ENCODE measurements at places on chromosomes 3 and 15. TPM values are rescaled to one million over a fixed set of nuclear protein-coding genes. Genes with fewer than 3 reads are reported as not detected.

- H3K4me3 ChIP-seq, result peak overlapping the region; percentile 95
- no peaks in the 10 kb centered on the region for H3K4me1 ChIP-seq
- H3K27me3 ChIP-seq, result no peaks in the 10 kb centered on the region
- H3K27ac ChIP-seq, result peak overlapping the region; percentile 85
- H3K36me3 ChIP-seq, result no peaks in the 10 kb centered on the region
These were observed 401 bp downstream of the RAMAC start for GRCh38 chr15:82986442-82986780.

GRCh38 chr3:117355566-117355965 is 646.0 kb downstream of the TUSC7 start:
- no peaks in the 10 kb centered on the region for H3K36me3 ChIP-seq
- no peak overlapping the region for H3K27ac ChIP-seq
- H3K27me3 ChIP-seq, result no peaks in the 10 kb centered on the region

DNA sequence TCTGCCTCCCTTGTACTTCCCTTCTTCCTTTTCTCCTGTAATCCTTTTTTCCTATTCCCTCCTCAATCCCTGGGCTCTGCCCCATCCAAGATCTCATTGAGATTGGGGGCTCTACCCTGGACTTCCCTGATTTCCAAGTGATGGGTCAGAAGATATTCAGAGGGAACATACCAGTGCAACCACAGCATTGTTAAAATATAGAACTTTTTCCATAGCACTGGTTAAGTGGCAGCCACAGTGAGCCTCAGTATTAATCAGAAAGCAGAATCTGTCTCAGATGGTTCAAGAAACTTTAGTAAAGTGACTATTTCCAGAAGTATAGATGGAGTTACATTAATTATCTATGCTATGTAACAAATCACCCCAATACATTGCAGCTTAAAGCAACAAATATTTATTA is 18.7 kb upstream of the SCN10A start:
- H3K36me3 ChIP-seq, result no peaks in the 10 kb centered on the region
- H3K27ac ChIP-seq, result no peak overlapping the region
- H3K27me3 ChIP-seq, result no peaks in the 10 kb centered on the region
- no peak for DNase-seq
- H3K4me3 ChIP-seq, result no peak overlapping the region

- H3K4me1 ChIP-seq, result no peaks in the 10 kb centered on the region
- H3K4me3 ChIP-seq, result no peak overlapping the region
- DNase-seq, result no peak
- H3K27me3 ChIP-seq, result no peaks in the 10 kb centered on the region
These were observed 107.0 kb downstream of the IGF2BP2 start for GRCh38 chr3:185717627-185718402.

DNA sequence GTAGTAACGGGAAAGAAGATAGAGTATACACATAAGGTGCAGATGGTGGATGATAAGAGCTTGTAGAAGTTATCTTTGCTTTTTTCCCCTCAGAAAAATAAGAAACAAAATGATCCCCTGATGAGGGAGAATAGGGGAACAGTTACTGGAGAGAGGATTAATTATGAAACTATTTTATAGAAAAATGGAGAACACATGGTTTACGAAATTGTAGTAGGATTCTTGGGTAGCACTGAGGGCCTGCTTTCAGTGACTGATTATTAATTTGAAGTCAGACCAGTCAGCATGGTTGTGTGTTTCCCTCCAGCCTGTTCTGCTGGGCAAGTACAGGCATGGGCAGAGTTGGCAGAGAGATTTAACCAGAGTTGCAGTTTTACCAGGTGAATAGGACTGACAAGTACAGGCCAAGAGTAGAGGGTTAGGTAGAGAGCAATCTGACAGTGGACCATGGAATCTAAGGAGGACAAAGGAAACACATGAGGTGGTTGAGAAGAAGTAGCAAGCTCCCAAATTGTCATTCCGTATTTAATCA is 5.9 kb downstream of the SLC49A4 start:
- no peak overlapping the region for H3K4me3 ChIP-seq
- H3K27ac ChIP-seq, result no peak overlapping the region
- no peaks in the 10 kb centered on the region for H3K36me3 ChIP-seq
- DNase-seq, result no peak
- no peaks in the 10 kb centered on the region for H3K27me3 ChIP-seq

DNA sequence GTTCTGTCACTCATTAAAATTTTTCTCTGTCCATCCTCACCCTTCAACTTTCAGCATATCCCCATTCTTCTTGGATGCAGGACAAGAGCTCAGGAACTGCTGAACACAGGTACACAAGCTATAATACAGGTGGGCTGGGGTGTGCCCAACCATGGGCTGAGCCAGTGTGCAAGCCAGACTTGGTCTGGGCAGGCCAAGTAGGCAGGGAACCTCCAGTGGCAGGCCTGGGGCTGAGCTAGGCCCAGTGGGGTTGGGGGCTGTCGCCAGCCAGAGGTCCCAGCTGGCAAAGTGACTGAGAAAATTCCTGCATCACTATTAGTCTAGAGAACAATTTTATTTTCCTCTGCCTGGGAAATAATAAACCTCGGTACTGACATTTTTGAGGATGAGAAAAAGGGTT is 202.9 kb downstream of the LRRC3B start:
- DNase-seq, result no peak
- H3K27ac ChIP-seq, result no peak overlapping the region
- no peak overlapping the region for H3K4me3 ChIP-seq
- H3K4me1 ChIP-seq, result no peaks in the 10 kb centered on the region
- no peaks in the 10 kb centered on the region for H3K36me3 ChIP-seq

DNA sequence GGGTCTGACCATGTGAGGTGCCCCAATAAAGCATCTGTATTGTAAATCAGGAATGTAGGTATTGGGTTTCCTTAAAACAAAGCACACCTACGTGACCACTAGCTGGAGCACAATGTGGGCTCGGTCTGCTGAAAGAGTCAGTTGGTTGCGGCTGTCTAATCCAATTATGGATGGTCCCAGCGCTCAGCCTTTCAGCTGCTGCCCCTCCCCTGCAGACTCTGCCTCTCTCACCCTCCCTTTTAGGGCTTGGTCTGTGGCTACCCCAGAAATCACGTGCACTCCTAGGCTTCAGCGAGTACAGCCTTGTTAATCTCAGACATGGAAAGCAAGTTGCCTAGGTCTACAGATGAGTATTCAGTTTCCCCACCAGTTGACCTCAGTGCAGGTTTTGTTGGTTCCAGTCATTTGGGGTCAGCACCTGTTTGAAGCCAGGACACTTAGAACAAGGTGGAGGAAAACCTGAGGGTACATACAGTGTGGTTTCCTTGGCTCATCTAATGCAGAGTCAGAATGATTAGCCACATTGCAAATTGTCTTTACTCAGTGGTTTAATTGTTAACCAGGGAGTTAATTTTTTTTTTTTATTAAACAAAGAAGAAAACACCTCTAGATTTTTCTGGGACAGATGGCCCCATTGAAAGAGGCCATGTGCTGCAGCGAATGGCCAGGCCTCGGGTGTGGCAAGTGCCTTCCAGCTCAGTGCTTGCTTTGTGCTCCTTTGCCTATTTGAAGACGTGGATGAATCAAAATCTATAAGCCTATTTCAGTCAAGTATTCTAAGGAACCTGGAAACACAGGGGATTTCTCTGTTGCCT is 137.7 kb downstream of the IGF1R start:
- H3K36me3 ChIP-seq, result no peaks in the 10 kb centered on the region
- no peaks in the 10 kb centered on the region for H3K4me1 ChIP-seq
- no peaks in the 10 kb centered on the region for H3K27me3 ChIP-seq
- no peak overlapping the region for H3K4me3 ChIP-seq

DNA sequence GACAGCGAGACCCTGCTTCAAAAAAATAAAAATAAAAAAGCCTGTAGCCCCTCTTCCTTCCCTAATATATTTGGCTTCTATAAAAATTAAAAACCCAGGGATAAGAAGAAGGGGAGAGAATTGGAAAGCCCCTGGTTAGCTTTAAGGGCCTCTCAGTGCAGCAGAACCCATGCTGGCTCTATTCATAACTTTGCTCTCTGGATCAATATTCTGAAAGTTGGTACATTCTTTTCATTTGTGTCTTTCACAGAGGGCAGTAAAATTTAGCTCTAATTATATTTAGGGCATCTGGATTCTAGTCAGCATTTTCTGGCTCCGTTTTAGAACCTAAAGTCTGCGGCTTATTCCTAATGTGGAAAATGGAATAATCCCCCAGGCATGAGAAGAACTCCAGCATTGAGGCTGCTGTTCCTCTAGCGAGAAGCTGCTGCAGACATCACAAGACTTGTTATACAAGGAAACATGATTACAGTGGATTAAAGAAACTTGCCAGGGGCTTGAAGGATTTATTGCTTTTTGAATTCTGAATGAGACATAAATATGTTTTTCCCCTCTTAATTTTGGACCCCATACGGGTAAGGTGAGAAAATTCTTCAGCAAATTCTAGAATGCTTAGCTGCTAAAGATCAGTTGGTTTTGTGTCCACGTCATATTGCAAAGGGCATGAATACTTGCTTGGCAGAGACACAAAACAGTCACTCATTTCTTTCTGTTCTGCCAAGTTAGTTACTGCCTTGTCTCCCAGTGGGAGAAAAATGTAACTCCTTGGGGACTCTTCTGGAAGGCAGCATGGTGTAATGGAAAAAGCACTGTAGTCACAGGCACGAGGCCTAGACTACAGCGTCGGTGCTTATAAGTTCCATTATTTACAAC is 177.7 kb downstream of the VGLL4 start:
- H3K27me3 ChIP-seq, result no peaks in the 10 kb centered on the region
- no peak overlapping the region for H3K4me3 ChIP-seq
- no peak for DNase-seq
- no peaks in the 10 kb centered on the region for H3K36me3 ChIP-seq

DNA sequence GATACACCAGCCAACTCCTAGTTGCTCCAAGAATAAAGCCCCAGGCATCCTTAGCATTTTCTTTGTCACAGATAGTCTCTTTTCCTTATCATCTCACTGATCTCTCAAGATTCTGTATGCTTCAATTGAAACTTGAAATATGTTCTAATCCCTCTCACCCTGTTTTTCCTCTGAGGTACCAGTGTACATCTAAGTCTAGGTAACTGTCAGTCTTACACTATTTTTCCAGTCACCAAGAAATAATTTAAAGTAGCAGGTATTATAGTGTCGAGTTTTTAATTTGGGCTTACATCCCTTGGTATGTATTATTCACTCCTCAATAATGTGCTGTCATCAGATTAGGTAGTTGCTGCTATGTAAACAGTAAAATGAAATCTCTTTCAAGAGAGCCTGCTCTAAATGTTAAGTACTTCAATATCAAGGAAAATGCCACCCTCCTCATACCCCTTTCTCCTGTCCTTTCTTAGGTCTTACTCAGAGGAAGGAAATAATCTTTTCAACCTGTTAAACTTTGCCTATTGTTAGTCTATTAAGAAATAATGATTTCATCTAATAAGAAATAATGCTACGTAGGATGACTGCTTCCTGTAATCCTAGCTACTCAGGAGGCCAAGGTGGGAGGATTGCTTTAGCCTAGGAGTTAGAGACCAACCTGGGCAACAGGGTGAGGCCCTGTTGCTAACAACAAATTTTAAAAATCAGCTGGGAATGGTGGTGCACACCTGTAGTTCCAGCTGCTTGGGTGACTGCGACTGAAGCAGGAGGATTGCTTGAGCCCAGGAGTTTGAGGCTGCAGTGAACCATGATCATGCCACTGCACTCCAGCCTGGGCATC is 39.8 kb downstream of the TSC22D2 start:
- no peaks in the 10 kb centered on the region for H3K4me1 ChIP-seq
- H3K36me3 ChIP-seq, result no peaks in the 10 kb centered on the region
- H3K27me3 ChIP-seq, result no peaks in the 10 kb centered on the region
- H3K27ac ChIP-seq, result no peak overlapping the region
- no peak for DNase-seq

- no peak overlapping the region for H3K27ac ChIP-seq
- no peaks in the 10 kb centered on the region for H3K27me3 ChIP-seq
- H3K36me3 ChIP-seq, result no peaks in the 10 kb centered on the region
- DNase-seq, result no peak
These were observed 96.7 kb upstream of the PLXNA1 start for GRCh38 chr3:126886217-126886616.

GRCh38 chr3:64863226-64864212 is 175.7 kb upstream of the ADAMTS9 start:
- no peaks in the 10 kb centered on the region for H3K36me3 ChIP-seq
- no peaks in the 10 kb centered on the region for H3K4me1 ChIP-seq

- H3K4me1 ChIP-seq, result no peaks in the 10 kb centered on the region
- H3K27ac ChIP-seq, result no peak overlapping the region
- H3K4me3 ChIP-seq, result no peak overlapping the region
- no peak for DNase-seq
These were observed 27.9 kb downstream of the SEMA7A start for GRCh38 chr15:74405823-74406222.

DNA sequence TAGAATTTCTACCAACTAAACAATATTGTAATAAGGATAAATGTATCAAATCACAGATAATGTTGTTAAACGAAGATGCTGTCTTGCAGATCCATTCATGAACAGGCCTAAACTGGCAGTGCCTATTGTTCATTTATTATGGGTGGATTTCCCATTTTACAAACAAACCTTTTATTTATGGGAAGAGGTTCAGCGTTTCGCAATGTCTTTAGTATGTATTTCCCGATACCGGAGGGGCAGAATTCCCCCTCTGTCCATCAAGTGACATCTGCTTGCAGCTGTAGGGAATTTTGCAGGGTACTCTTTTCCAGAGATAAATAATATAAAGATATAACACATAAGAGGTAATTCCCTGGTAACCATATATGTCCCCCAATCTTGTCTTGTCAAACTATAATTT is 5.7 kb downstream of the CEP19 start:
- H3K36me3 ChIP-seq, result no peaks in the 10 kb centered on the region
- no peak overlapping the region for H3K4me3 ChIP-seq
- no peaks in the 10 kb centered on the region for H3K4me1 ChIP-seq
- H3K27ac ChIP-seq, result no peak overlapping the region

GRCh38 chr15:45654749-45655148 is 19.9 kb downstream of the SQOR start:
- no peak overlapping the region for H3K4me3 ChIP-seq
- no peaks in the 10 kb centered on the region for H3K27me3 ChIP-seq
- no peak for DNase-seq
- H3K27ac ChIP-seq, result no peak overlapping the region
- H3K4me1 ChIP-seq, result no peaks in the 10 kb centered on the region

DNA sequence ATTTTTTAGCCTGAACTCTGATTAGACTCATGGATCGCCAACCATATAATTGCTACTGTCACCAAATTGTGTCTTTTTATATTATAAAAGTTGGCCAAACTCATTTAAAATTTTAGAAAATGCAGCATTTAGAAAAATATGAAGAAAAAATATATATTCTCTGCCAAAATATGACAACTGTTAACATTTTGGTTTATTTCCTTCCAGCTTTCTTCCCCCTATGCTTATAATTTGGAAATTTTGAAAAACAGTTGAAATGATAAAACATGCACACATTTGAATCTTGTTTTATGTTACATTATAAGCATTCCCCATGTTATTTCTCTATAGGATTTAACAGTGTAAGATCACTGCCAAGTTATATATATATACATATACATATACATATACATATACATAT is 1112.8 kb downstream of the TUSC7 start:
- no peak overlapping the region for H3K27ac ChIP-seq
- no peaks in the 10 kb centered on the region for H3K4me1 ChIP-seq
- no peak for DNase-seq
- no peaks in the 10 kb centered on the region for H3K36me3 ChIP-seq
- H3K4me3 ChIP-seq, result no peak overlapping the region

- H3K27ac ChIP-seq, result no peak overlapping the region
- no peaks in the 10 kb centered on the region for H3K4me1 ChIP-seq
- H3K4me3 ChIP-seq, result no peak overlapping the region
- no peak for DNase-seq
These were observed 41.8 kb upstream of the ALCAM start for GRCh38 chr3:105324951-105325350.

Gene CFAP100
- not detected for total RNA-seq

Gene SLC25A26
- 25.6 TPM for total RNA-seq

Gene TMCO5A
- total RNA-seq, result not detected

Gene PGBD4
- total RNA-seq, result 0.64 TPM

Gene ABCC5
- total RNA-seq, result 29.9 TPM

Gene PRR20G
- not detected for total RNA-seq

Gene SPTBN5
- total RNA-seq, result 2.0 TPM

Gene TRPM1
- not detected for total RNA-seq

Gene NR2F2
- 13.6 TPM for total RNA-seq

Gene PARP15
- 5.4 TPM for total RNA-seq

Gene KIF15
- 1.1 TPM for total RNA-seq

Measured in breast epithelium (tissue), 4 donors.